ENCODE measurements at places on chromosomes 13 and 19.
A peak's percentile ranks its signal among the peaks of the same experiment; 100 is the strongest.

GRCh38 chr13:92823059-92823458, 403.5 kb upstream of the GPC6 start:
- DNase-seq, result no peak

- no peak for DNase-seq
Observed at GRCh38 chr19:45251452-45252354, 632 bp downstream of the MARK4 start.

- DNase-seq, result no peak
Observed at GRCh38 chr13:101915331-101915730, 462.9 kb downstream of the ITGBL1 start.

- DNase-seq, result no peak
Observed at GRCh38 chr13:113291129-113291528, 5.9 kb upstream of the LAMP1 start.

DNA sequence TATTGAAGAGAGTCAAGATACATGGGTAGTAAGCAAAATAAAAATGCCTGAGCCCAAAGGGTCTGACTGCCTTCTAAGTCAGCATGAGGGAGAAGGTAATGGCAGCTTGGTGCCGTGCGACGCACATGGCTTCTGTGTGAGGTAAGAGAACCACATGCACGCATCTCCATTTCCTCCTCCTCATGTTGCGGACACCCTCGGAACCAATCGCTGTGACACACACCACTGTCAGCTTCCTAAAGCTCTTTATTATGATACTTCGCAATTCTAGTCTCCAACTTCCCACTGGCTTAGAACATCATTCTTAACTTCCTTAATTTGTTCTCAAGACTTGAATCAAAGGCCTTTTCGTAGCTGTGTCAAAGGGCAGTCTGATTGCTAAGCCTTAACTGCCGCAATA, 170.1 kb downstream of the OXGR1 start:
- DNase-seq, result no peak

DNA sequence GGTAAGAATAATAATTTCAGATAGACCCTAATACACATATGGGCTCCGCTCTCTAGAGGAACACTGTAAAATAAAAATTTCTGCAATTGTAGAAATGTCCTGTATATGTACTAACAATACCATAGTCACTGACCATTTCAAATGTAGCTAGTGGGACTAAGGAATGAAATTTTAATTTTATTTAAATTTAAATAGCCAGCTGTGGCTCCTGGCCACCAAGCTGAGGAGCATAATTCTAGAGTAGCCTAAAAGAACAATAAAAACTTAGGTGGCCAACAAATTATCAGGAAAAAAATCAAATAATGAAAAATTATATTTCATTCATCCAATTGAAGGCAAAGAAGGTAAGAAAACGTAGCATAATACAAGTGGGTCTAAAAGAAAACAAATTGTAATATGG, 240.9 kb upstream of the MIR17HG start:
- DNase-seq, result no peak

GRCh38 chr19:31258211-31259052, 90.8 kb downstream of the TSHZ3 start:
- DNase-seq, result no peak

DNA sequence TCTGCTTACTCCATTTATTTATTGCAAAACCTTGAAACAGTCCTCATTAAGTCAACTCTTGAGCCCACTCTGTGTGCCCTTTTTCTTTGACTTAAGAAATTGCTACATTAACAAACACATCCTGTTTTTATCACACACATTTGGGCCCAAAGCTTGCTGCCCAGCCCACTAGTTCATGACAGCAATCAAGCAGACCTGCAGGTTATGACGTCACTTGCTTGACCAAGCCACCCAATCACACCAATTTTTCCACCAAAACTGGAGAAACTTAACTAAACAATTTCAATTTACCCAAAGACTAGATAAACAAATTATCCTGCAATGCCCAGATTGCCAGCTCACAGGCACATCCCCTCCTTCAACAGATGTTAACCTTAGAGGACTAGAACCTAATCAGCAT, 120.7 kb downstream of the ZNF429 start:
- no peak for DNase-seq

- DNase-seq, result no peak
Observed at GRCh38 chr13:43961909-43962308, 82.2 kb downstream of the LACC1 start.

DNA sequence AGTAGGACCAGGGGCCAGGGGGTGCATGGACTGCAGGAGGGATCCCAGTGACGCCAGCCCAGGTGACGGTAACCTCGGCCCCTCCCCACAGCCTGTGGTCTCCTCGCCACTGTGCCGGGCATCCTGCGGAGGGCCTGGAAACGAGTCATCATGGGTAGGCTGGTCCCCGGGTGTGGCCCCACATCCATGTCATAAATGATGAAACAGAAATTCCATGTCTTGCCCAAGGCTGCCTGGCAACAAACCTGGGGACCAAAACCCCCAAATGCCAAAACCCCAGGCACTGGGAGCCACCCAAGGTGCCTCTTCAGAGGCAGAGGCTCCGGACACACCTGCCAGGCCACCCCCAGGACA, 20.9 kb downstream of the MAP2K2 start:
- DNase-seq, result no peak

- DNase-seq, result no peak
Observed at GRCh38 chr19:17966550-17967256, at the start of gene KCNN1. Gene KCNN1 (plus strand): TSS chr19:17967107. CDS start chr19:17973889, 6,782 bp downstream.

- DNase-seq, result no peak
Observed at GRCh38 chr13:93140912-93141311, 85.7 kb upstream of the GPC6 start.

GRCh38 chr13:110893571-110893970, 21.3 kb downstream of the ANKRD10 start:
- DNase-seq, result no peak

- no peak for DNase-seq
Observed at GRCh38 chr13:27455331-27455855, 5.0 kb upstream of the MTIF3 start.

- no peak for DNase-seq
Observed at GRCh38 chr19:42253245-42254088, 1.5 kb downstream of the ERF start.

DNA sequence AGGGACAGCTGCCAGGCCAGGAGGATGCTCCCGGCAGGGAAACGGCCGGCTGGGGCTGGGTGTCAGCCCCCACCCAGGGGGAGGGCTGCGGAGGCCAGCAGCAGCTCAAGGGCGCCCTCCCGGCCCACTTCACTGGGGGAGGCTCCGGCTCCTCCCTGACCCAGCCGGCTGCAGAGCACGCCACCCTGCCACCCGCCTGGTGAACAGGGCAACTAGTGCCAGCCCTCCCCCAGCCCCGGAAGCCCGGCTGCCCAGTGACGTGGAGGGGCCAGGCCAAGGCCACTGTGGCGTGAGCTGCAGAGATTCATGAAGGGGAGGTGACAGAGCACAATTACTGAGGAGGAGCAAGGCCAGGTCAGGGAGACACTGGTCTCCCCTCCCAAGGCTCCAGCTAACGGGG, 14.7 kb downstream of the REXO1 start:
- no peak for DNase-seq

DNA sequence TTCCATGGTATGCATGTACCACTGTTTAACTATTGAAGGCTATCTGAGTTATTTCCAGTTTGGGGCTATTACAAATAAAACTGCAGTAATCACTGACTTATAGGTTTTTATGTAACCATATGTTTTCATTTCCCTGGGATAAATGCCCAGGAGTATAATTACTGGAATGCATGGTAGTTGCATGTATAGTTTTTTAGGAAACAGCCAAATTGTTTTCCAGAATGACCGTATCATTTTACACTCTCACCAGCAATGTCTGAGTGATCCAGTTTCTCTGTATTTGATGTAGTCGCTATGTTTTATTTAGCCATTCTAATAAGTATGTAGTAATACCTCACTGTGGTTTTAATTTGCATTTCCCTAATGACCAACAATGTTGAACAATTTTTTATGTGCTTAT, 42.0 kb downstream of the CYSLTR2 start:
- DNase-seq, result no peak

GRCh38 chr19:47651691-47652090, 42.8 kb downstream of the BICRA start:
- DNase-seq, result no peak

DNA sequence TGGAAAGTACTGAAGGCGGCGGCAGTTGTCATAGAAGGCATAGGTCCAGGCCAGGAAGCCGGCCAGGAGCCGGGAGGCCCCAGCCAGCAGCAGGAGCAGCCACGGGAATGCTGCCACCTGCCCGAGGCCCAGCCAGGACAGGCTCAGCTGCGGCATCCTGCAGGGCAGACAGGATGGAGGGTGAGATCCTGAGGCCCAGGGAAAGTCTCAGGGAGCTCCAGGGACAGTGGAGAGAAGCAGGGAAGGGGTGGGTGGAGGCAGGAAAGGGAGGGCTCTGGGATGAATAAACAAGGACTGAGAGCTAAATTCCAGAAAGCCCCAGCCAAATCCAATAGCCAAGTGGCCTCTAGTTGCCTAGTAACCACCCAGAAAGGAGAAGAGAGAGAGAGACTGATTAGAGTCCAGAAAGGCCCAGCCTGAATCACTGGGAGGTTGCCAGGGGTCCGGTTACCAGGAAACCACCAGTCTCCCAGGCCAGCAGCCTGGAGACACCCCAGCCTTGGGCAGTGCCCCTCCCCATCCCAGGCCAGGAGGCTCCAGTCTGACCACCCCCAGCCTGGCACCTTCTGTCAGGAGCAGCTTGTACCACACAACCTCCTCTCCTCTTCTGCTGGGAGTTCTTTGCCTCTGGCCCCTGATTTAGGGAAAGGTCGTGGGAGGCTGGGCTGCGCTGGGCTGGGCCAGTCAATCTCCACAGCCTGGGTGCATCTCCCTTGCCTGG, 7.5 kb upstream of the OR10H5 start:
- no peak for DNase-seq

GRCh38 chr19:41219924-41220567, 1.0 kb downstream of the AXL start:
- DNase-seq, result no peak

GRCh38 chr19:16261584-16262368, 62.9 kb upstream of the KLF2 start:
- DNase-seq, result no peak

GRCh38 chr13:109976206-109976997, 190.0 kb upstream of the IRS2 start:
- no peak for DNase-seq

DNA sequence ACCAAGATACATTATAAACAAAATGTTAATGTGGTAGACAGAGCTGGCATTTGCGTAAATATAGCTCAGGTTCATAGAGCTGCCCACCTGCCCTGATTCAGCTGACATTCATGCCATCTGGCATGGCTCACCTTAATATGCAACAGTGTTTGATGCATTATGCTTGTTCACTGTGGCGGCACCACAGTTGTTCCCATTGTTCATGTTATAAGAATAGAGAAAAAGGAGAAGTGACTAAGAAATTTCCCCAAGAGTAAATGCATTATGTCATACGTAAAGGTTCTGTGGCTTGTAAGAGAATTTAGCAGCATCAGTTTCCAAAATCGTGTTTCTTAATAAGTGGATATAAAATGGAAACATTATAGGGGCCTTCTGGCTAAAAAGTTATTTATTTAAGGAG, 4.5 kb downstream of the CCNA1 start:
- no peak for DNase-seq

DNA sequence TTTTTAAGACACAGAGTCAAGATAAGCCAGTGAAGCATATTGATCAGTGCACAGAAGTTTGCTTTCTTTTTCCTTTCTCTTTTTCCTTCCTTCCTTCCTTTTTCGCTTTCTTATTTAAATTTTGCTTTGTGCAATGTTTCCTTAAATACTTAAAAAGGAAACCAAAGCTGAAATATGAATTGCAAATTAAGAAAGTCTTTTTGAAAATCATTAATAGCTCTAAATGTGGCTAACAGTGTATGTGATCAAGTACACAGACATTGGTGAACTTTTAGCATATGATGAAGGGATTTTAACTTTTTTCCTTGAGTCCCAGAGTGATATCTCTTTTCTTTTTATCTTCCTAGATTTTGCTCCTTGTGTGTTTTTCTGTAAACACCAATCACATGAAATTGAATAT, 1356.9 kb upstream of the PRR20A start:
- no peak for DNase-seq

GRCh38 chr19:18650468-18651041, 13.7 kb downstream of the KLHL26 start:
- DNase-seq, result no peak

DNA sequence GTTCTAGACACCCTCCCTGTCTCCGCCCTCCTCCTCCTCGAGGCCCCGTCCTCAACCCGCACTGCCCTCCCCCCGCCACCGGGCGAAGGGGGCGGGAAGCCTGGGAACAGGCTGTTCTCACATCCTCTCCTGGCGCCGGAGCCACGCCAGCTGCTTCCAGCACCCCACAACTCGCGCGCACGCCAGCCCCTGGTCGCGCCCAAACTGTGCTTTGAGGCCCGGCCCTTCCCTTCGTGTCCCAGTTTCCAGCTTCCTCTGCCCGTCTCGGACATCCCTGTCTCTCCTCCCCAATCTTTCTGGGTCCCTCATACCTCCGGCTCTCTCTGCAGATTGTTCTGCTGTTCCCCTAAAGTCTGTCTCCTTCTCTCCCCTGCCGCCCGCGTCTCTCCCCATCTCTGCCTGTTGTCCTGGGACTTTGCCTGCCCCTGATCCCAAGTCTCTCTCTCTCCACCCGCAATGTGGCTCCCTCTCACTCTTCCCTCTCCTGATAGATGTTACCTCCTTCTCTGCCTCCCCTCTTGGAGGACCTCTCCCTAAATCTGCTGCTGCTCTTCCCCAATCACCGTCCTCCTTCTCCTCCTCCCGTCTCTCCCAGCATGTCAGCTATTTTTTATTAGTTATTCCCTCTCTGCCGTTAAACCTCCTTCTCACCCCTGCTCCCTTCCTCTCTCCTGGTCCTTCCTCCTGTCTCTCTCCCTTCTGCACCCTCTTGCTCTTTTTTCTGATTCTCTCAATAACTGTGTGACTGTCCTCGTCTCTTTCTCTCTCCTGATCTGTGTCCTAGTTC, 14.2 kb downstream of the DPF1 start:
- DNase-seq, result peak; percentile 60

- DNase-seq, result no peak
Observed at GRCh38 chr13:43852923-43853404, 26.6 kb downstream of the CCDC122 start.

DNA sequence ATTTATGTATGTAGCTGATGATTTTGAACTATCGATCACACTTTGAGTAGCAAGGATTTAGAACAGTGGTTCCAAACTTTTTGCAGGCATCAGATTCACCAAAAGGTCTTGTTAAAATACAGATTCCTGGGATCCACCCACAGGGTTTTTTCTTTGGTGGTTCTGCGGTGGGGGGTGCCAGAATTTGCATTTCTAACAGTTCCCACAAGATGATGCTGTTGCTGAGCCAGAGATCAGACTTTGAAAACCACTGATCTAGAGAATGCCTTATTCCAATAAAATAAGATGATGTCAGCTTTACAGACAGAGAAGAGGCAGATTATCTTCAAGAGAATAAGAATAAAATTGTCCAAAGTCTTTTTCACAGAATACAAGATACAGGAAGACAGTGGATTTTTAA, 80.9 kb upstream of the SHISA2 start:
- DNase-seq, result no peak

- no peak for DNase-seq
Observed at GRCh38 chr19:18895038-18895823, 727 bp downstream of the CERS1 start.

GRCh38 chr13:102280366-102280765, 121.5 kb downstream of the FGF14 start:
- DNase-seq, result no peak
